ENCODE measurements at places on chromosomes 5 and 9.
A peak's percentile ranks its signal among the peaks of the same experiment; 100 is the strongest.

DNA sequence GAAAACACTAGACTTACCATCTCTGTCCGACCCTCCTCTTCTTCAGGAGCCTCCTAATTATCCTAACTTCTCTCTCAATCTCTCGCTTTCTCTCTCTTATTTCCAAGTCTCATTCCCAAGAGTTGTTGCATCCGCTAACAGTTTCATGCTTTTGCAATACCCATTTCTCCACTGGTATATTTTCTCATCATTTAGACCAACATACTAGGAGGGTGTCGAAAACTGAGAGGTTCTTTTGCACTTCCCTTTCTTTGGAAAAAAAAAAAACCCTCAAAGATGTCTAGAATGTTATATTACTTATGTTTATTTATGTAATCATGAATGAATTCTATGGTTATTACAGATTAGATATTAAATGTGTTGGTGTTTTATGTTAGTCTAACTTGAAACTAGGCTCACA lies 35.9 kb downstream of the SPZ1 start:
- DNase-seq = no peak

GRCh38 chr9:110659891-110660541 lies 8.6 kb upstream of the MUSK start:
- DNase-seq = no peak

GRCh38 chr9:35859310-35859989 lies 10.8 kb downstream of the OR13J1 start:
- DNase-seq = no peak

DNA sequence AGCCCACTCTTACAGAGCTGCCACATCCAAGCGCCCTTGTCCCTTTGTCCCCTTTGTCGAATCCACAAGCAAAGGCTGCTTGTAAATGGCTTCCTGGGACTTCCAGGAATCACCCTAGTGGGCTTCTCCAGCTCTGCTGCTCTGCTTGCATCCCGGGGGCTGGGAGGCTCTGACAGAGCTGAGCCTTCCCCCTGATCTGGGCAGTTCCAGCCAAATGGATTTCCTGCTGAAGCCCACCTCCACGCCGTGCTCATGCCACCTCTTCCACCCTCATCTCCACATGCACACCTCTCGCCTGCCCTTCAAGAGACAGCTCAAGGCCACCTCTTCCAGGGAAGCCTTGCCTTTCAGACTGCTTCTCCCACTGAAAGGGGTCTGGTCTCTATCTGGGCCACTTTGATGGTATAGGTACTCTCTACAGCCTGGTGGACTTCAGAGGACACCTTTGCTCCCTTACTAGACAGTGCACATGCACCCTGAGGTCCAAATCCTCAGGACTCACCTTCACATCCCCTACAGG lies 106.2 kb downstream of the LHFPL2 start:
- DNase-seq = no peak

DNA sequence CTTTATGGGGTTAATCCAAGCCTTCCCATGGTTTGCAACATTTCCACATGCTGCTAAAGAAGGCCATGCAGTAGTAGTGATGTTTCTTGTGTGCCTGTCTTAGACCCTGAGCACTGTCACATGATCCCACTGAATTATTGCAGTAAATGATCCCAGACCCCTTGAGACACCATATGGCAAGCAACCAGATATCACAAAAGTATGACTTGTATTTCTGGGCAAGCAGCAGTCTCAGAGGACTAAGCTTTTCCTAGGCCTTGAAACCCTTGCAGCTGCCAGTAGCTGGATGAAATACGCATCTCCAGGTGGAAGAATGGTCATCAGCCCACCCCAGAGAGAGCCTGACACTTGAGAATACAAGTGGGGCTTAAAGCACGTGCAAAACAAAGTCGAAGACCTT lies 41.8 kb downstream of the CDO1 start:
- DNase-seq = no peak

- DNase-seq = peak; percentile 47
These were observed 133.0 kb downstream of the C9orf50 start for GRCh38 chr9:129487658-129488483.

GRCh38 chr5:135835766-135836165 lies 1.3 kb downstream of the SLC25A48 start:
- DNase-seq = no peak

- DNase-seq = no peak
These were observed 1.0 kb downstream of the ADAMTS19 start for GRCh38 chr5:129460936-129461710.

GRCh38 chr5:150401076-150401375 lies 11.7 kb downstream of the CD74 start:
- no peak for DNase-seq

DNA sequence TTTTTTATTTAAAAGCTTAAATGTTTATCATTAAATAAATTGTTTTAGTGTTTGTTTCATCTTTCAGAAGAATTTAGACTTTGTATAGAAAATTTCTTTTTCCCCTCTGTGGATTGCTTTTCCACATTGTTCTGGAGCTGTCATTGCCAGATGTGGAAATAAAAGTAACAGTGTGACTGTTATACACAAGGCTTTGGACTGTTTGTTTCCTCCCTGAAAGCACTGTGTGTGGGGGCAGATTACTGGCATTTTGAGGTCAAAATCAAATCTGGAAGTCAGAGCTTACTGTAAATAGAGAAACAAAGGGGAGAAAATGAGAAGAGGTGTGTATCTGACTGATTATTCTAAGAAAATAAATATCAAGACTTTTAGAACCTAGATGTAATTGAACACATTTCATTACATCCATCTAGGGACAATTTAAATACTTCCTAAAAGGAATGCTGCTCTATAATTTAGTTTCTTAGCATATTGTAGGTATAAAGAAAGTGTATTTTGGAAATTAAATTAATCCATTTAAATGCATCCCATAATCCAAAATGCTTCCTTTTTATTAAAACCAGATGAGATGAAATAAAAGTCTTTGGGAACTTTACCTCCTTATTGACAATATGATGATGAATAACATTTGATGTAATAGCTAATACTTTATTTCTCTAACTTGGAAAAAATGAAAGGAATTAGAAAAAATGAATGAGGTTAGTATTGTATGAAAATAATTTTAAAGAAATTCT lies 51.9 kb downstream of the ERCC6L2 start:
- no peak for DNase-seq

GRCh38 chr5:164302533-164303235 lies 797.3 kb downstream of the MAT2B start:
- DNase-seq = no peak

- peak; percentile 93 for DNase-seq
These were observed 175.5 kb upstream of the MVB12B start for GRCh38 chr9:126151031-126151685.

DNA sequence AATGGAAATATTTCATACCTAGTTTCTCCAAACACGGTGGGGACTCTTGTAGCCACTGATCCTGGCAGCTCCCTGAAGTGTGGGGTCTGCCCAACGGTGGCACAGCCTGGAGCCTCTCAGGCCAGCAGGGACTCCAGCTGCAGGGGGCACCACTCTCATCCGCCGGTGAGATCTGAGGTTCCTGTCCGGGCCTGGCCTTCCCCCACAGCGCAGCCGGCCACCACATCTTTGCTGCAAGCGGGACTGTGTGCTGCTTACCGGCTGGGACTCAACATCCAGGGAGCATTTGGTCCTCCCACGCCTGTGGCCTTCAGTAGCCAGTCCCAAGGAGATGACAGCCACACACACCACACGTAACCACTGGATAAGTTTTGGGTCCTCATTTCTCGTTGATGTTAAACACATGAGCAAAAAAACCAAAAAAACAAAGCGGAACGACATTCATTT lies 7.7 kb upstream of the NKX2-5 start:
- DNase-seq = no peak

- no peak for DNase-seq
These were observed 580.2 kb upstream of the FAM174A start for GRCh38 chr5:99955006-99955405.

GRCh38 chr9:114824110-114824509 lies 18.3 kb upstream of the TNFSF15 start:
- DNase-seq = no peak

DNA sequence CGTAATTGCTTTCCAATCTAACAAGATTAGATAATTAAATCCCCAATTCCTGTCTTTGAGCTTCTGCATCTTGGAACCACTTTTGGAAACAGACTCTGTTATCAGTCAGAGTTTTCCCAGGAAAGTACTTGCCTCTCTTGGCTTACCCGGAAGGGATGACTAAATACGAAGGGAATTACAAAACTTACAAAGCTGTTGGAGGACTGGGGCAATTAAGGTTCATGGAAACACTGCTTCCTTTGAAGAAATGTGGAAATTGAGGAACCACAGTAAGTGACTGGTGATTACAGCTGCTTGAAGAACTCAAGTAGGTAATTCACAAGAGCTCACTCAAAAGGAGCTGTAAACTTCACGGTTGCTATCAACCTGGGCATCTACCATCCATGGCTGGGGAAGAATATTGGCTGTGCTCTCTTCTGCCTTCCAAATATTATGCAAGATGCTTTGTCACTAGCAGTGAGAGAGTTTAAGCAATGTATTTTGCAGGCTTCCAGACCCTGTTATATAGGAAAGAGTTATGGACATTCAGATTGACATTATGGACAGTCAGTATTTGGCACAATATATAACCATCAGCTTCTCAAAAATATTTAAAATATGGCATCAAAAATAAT lies 104.6 kb upstream of the MAN2A1 start:
- no peak for DNase-seq

DNA sequence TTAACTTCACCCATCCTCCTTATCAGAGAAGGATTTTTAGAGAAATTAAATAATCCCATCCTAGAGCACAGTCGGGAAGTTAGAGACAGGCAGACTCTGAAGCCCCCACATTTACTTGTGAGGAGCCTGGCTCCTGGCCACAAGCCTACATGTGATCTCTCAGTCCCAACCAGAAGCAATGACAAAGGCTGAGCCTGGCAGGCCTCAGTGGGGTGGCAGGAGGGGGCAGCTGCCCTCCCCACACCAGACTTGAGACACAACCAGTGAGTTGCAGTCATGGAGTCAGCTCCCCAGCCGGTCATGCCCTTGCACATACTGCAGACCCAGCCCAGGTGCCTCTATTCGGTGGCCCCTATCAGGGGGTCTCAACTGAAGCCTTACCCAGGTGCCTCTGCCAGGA lies 11.0 kb downstream of the NAIF1 start:
- no peak for DNase-seq

DNA sequence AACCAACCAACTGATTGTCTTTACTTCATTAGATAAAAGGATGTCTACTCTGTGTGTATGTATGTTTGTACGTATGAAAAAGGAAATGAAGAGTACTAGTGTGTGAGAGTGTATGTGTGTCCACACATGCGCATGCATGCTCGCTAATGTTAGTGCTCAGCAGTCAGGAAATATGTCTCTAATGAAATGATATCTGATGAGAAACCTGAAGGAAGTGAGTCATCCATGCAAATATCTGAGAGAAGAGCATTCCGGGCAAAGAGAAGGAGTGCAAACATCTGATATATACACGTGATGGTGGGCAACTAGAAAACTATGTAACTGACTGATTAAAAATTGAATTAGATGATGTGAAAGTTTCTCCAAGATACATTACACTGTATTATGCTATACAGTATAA lies 29.6 kb upstream of the UGCG start:
- no peak for DNase-seq

DNA sequence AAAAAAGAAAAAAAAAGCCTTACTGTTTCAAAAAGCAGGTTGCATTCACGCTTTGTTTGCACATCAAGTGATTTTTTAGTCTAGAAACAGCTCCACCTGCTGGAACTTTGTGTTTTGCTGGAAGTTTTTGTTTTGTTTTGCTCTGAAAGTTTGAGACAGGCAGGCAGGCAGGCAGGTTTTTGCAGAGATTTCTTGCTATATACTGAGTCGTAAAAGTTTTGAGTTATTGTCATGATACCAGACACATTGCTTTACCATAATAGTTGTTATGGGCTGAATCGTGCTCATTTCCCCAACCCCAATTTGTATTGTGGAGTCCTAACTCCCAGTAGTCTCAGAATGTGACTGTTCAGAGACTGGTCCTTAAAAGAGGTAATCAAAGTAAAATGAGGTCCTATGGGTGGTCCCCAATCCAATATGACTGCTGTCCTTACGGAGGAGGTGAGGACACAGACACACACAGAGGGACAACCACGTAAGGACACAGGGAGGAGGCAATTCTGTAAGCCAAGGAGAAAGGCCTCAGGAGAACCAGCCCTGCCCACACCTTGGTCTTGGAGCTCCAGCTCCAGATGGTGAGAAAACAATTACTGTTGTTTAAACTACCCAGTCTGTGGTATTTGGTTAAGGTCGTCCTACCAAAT lies 20.9 kb downstream of the OR2Y1 start:
- peak; percentile 2 for DNase-seq

GRCh38 chr5:88557881-88558280 lies 289.2 kb upstream of the TMEM161B start:
- DNase-seq = no peak

DNA sequence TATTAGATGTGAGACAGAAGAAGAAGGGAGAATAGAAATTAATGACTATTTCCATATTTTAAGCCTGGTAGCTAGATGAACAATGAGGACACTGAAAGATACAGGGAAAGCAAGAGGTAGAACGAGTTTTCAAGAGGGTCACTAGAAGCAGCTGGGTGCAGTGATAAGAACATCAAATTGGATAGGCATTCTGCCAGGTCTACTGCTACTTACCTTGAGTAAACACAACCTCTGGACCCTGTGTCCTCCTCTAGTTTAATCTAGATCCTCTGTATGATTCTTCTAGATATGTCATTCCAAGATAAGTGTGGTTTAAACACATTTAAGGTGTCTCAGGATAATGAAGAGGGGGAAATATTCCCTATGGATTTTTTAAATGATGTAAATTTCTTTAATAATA lies 31.2 kb downstream of the OTP start:
- no peak for DNase-seq

GRCh38 chr9:133424187-133424586 lies 2.0 kb downstream of the ADAMTS13 start:
- DNase-seq = no peak

DNA sequence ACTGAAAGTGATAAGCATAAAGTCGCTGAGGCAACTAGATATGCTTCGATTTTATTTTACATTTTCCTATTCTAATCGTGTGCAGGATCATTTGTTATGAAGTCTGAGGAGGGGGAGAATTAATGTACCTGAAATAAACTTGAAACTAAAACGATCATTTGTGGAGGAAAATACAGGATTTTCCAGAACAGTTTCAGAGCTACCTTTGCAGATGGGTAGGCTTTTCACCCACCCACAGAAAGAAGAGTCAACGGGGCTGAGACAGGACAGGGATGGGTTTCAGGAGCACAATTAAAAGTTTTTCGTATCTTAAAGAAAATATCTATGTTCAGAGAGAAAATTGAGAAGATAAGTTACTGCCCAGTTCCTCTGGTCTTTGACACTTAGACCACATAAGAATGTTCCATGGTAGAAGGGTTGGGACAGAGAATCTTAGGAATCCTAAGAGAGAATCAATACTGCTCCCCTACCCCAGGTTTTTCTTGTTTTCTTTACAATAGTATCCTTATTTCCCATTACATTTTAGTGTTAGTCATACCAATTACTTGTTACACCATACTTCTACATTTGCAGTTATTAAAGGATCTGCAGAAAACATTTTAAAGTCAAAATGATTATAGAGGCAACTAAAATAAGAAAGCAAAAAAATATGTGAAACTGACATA lies 211.4 kb downstream of the DEPDC1B start:
- no peak for DNase-seq

GRCh38 chr9:117286245-117286644 lies 128.6 kb downstream of the ASTN2 start:
- no peak for DNase-seq

- no peak for DNase-seq
These were observed 51.0 kb downstream of the IRF1 start for GRCh38 chr5:132439521-132440089.
